ENCODE measurements at places on chromosomes 1 and 21.
A peak's percentile ranks its signal among the peaks of the same experiment; 100 is the strongest.

DNA sequence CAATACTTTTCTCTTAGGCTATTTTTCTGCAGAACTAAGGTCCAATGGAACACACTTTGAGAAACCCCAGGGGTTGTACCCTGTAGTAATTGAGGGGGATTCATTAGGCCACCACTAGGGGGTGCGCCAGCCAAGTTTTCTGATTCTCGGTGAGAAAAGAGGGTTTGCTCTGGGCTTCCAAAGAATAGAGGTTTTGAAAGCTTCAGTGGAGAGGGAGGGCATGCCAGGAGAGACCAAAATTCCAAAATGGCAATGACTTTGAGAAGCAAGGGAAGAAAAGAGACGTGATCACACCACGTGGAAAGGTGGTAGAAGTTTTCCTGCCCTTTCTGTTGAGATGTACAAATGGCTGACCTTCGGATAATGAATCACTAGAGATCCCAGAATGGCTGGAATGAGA, 323.3 kb downstream of the RPS6KC1 start:
- H3K36me3 ChIP-seq: no peaks in the 10 kb centered on the region
- H3K27ac ChIP-seq: no peak overlapping the region
- no peak overlapping the region for H3K4me3 ChIP-seq
- no peaks in the 10 kb centered on the region for H3K27me3 ChIP-seq

- no peak overlapping the region for H3K27ac ChIP-seq
- no peaks in the 10 kb centered on the region for H3K27me3 ChIP-seq
- DNase-seq: no peak
Observed at GRCh38 chr1:214198571-214198970, 82.4 kb upstream of the SMYD2 start.

DNA sequence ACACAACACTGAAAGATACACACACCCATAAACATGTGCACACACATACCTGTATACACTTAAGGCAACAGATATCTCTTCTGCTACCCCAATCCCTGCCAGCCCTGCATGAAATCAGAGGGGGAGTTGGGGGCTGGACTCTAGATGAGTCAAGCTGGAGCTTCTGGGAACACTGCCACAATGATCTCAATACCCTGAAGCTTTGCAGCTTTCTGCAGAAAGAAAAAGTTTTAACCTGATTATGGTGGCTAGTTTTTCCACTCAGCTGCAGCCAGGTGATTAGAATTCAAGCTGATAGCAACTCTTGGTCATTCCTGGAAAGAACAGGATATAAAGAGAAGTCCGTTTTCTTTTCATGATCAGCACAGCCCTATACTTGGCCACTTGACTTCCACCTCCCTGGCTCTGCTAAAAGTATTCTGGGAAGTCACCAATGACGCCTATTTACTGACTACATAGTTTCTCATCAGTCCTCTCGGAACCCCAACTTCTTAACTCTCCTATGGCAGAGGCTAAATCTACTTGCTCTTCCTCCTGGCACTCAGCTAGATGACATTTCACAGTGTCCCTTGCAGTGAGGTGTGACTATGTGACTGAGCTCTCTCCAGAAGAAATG, 20.7 kb upstream of the DNASE2B start:
- H3K27me3 ChIP-seq: no peaks in the 10 kb centered on the region
- no peak overlapping the region for H3K4me3 ChIP-seq
- no peak for DNase-seq
- no peaks in the 10 kb centered on the region for H3K4me1 ChIP-seq
- H3K27ac ChIP-seq: no peak overlapping the region

GRCh38 chr1:156797212-156797871, 19.3 kb downstream of the SH2D2A start:
- DNase-seq: peak; percentile 47
- H3K4me3 ChIP-seq: no peak overlapping the region
- no peaks in the 10 kb centered on the region for H3K27me3 ChIP-seq
- H3K27ac ChIP-seq: no peak overlapping the region
- peaks cover 89% of the 10 kb centered on the region for H3K36me3 ChIP-seq

- H3K4me3 ChIP-seq: no peak overlapping the region
- no peaks in the 10 kb centered on the region for H3K36me3 ChIP-seq
- no peak overlapping the region for H3K27ac ChIP-seq
- no peaks in the 10 kb centered on the region for H3K4me1 ChIP-seq
- H3K27me3 ChIP-seq: no peaks in the 10 kb centered on the region
Observed at GRCh38 chr1:86460998-86461397, 7.7 kb upstream of the CLCA1 start.

DNA sequence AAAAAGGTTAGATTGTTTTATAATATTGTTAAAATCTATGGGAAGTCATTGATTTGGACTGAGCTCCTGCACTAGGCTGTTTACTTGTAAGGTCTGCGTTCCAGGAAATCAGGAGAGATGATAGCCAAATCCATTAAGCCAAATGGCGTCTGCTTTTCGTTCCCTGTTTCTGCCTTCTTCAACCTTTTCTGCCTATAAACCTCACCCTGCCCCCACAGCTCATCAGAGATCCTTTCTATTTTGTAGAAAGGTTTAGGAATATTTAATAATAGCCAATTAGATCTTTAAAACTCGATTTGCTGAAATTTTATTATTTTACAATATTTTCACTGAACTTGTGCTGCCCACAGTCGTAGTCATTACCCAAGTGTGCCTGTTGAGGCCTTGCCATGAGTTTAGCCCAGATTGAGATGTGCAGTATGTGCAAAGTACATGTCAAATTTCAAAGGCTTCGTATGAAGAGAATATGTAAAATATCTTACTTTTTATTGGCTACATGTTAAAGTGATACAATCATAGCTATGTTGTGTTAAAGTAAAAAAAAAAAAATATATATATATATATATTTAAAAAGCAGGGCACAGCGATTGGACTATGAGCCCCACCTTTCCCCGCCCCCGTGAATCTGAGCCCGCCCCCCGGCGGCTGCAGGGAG, 444 bp upstream of the IARS2 start:
- DNase-seq: no peak
- no peaks in the 10 kb centered on the region for H3K36me3 ChIP-seq
- peak overlapping the region; percentile 32 for H3K4me3 ChIP-seq

GRCh38 chr1:245074232-245074747, 80.5 kb upstream of the KIF26B start:
- no peak overlapping the region for H3K27ac ChIP-seq
- no peak overlapping the region for H3K4me3 ChIP-seq
- DNase-seq: no peak
- no peaks in the 10 kb centered on the region for H3K27me3 ChIP-seq
- no peaks in the 10 kb centered on the region for H3K4me1 ChIP-seq

- H3K4me1 ChIP-seq: no peaks in the 10 kb centered on the region
- no peak overlapping the region for H3K27ac ChIP-seq
- H3K36me3 ChIP-seq: no peaks in the 10 kb centered on the region
- no peak overlapping the region for H3K4me3 ChIP-seq
Observed at GRCh38 chr1:18784482-18784831, 75.0 kb downstream of the TAS1R2 start.

GRCh38 chr21:19353256-19353655, 949.7 kb upstream of the TMPRSS15 start:
- no peak overlapping the region for H3K27ac ChIP-seq
- H3K27me3 ChIP-seq: no peaks in the 10 kb centered on the region
- H3K4me1 ChIP-seq: no peaks in the 10 kb centered on the region
- DNase-seq: no peak

DNA sequence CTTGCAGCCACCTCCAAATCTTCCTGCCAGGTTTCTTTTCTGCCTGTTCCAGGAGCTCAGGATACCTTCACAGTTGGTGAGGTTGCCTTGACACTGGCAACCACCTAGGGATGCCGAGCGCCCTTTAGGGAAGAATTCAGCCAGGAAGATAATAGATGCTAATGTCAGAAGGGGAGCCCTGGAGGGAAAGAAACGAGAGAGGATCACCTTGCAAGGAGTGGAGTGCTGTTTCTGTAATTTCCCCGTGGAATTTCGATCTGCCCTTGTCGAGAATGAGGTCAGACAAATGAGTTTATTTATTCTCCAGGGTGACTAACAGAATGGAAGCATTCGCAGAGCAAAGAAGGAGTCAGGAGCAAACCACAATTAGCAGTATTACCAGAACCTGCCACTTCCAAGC, 315.8 kb upstream of the KAZN start:
- no peak overlapping the region for H3K27ac ChIP-seq
- no peak for DNase-seq
- no peaks in the 10 kb centered on the region for H3K27me3 ChIP-seq
- no peaks in the 10 kb centered on the region for H3K4me1 ChIP-seq
- no peaks in the 10 kb centered on the region for H3K36me3 ChIP-seq
- no peak overlapping the region for H3K4me3 ChIP-seq

GRCh38 chr1:22870201-22870871, 102.3 kb downstream of the LACTBL1 start:
- no peak overlapping the region for H3K27ac ChIP-seq
- no peaks in the 10 kb centered on the region for H3K4me1 ChIP-seq
- DNase-seq: no peak
- no peaks in the 10 kb centered on the region for H3K36me3 ChIP-seq
- no peak overlapping the region for H3K4me3 ChIP-seq

DNA sequence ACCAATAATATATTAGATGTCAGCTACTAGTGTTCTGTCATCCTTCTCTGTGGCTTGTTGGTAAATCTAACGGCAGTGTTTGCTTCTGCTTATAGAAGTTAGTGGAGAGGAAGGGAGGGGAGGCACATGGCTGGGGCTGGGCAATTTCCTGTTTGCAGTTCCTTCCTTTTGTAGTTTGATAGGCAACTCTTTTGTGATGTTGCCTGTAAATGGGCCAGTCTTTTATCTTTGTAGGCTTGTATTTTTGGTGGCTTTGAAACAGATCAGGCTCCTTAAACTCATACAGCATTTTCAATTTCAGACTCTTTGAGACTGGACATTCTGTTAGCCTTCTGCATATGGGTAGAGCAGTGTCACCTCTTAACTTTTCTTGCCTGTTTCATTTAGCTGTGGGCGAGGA, 48.1 kb downstream of the CDC14A start:
- no peak for DNase-seq
- H3K27me3 ChIP-seq: no peaks in the 10 kb centered on the region
- peak overlapping the region; percentile 72 for H3K27ac ChIP-seq

DNA sequence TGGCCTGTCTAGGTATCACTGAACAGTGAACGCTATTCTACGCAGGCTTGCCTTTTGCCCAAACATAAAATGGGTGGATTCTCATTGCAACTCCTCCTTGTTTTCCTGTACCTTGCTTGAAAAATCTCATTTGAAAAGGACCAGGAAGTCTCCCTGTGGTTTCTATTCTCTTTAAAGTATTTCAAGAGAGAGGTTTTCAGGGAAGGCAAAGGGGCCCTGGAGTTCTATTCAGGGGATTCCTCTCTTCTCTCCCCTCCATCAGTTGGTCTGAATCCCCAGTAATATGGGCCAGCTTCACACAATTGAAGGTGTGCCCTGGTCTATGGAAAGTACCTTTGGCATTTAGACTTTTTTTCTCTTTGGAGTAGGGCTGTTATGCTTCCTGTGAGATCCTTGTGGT, 311.3 kb downstream of the RGS7 start:
- H3K4me3 ChIP-seq: no peak overlapping the region
- no peaks in the 10 kb centered on the region for H3K27me3 ChIP-seq
- no peak for DNase-seq
- H3K27ac ChIP-seq: no peak overlapping the region
- H3K36me3 ChIP-seq: no peaks in the 10 kb centered on the region
- no peaks in the 10 kb centered on the region for H3K4me1 ChIP-seq

- DNase-seq: no peak
- no peak overlapping the region for H3K4me3 ChIP-seq
- no peak overlapping the region for H3K27ac ChIP-seq
- peaks cover 12% of the 10 kb centered on the region for H3K4me1 ChIP-seq
Observed at GRCh38 chr1:41005876-41006275, 15.6 kb downstream of the SLFNL1 start.

DNA sequence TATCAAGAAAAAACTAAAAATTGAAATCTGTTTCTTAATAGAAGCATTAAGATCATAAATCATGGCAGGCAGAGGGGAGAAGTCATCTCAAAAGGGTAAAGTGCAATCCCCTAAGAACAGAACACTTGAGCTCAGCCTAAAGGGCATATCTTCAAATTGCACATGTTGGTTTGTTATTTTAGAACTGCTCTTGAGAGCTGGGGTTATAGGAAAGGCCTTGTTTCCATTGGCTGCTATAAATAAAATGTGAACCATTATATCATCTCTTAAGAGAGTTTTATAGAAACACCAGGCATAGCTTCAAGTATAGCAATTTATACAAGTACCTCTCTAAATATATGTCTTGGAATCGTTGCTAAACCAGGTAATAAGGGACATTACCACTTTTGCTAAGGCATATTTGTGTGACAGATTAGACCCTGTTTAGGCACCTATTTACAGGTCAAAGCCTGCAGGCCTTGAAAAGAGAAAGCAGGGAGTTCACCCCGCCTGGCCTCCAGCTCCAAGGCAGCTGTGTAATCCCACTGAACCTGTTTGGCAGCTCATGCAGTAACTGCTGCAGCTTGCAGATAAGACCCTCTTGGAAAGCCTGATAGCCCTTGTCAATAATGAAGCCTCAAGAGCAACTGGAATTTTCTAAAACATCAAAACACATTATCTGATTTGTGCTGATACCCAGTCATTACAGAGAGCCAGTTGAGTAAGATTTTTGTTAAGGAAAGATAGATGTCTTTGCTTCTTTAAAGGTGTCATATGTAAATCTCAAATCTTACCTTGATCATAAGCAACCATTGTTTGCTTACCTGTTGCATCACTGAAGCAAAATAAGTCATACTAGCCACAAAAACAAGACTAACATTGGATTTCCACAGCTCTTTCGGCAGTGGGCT, 24.2 kb upstream of the SYDE2 start:
- no peaks in the 10 kb centered on the region for H3K27me3 ChIP-seq
- no peak overlapping the region for H3K4me3 ChIP-seq
- DNase-seq: no peak
- H3K36me3 ChIP-seq: no peaks in the 10 kb centered on the region
- H3K4me1 ChIP-seq: no peaks in the 10 kb centered on the region

DNA sequence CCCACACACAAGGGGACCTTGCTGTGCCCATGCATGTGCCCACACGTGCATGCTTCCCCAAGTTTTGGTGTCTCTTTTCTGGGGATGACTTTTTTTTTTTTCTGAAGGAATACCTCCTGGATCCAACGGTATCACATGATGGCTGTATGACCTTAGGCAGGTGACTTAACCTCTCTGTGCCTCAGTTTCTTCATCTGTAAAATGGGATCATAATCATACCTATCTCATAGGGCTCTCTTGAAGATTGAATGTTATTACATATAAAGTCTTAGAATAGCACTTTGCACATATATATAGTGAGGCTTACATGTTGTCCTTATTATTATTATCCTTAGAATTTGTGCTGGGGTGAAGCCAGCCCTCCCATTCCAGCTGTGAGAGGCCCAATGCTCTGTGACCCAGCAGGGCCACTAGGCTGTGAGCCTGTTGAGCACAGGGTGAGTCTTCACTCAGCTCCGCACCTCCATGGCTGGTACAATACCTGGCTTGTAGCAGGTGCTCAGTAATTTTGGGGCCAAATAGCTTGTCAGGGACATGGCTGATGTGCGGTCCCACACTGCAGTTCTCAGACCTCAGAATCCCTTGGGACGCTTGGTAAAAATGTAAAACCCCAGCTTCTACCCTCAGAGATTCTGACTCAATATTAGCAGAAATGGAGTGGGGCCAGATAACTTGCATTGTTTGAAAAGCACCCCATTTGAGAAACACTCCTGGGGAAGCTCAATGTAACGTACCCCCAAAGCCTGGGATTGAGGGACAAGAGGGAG, 20.6 kb downstream of the STUM start:
- no peak overlapping the region for H3K27ac ChIP-seq
- H3K4me3 ChIP-seq: no peak overlapping the region
- DNase-seq: no peak
- no peaks in the 10 kb centered on the region for H3K4me1 ChIP-seq

Data from naive thymus-derived CD4-positive, alpha-beta T cell (primary cell).